Foreskin fibroblast (primary cell): ENCODE measurements at places on chromosomes 13 and 19.

DNA sequence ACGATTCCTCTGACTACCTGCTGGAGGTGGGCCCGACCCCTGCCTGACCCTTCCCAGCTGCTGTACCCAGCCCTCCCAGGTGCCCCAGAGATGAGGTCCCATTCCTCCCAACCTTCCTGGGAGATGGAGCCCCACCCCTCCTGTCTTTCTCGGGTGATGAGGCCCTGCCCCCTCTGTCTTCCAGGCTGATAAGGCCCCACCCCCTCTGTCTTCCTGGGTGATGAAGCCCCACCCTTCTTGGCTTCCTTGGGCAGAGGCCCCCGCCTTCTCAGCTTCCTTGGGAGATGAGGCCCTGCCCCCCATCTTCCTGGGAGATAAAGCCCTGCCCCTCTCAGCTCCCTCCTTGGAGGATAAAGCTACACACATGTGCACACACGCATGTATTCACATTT, 47.9 kb downstream of the CERS4 start:
- DNase-seq = no peak

- DNase-seq = peak; percentile 89
These were observed 1.7 kb upstream of the SBK3 start for GRCh38 chr19:55546822-55547614.

- no peak for DNase-seq
These were observed 2.3 kb downstream of the CEBPG start for GRCh38 chr19:33375837-33376159.

DNA sequence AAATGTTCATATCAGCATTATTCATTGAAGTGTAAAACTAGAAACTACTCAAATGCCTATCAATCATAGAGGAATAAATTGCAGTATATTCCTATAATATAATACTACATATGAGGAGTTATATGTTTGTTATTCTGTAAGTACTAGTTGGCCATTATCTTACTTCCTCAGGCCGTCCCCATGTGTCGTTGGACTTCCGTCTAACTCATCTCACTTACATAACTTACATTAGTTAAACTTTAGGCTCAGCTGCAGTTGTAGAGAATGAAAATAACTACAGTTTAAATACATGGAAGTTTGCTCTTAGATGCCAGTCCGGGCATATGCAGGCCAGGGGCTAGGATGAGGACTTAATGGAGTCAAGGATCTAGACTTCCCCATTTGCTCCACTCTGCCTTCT, 8.6 kb upstream of the EPSTI1 start:
- DNase-seq = no peak
